ENCODE measurements at places on chromosomes 3 and 15. TPM values are rescaled to one million over a fixed set of nuclear protein-coding genes. Genes with fewer than 3 reads are reported as not detected.
A peak's percentile ranks its signal among the peaks of the same experiment; 100 is the strongest.

- peak overlapping the region; percentile 89 for H3K4me3 ChIP-seq
- no peaks in the 10 kb centered on the region for H3K36me3 ChIP-seq
- DNase-seq = peak; percentile 74
- peaks cover 23% of the 10 kb centered on the region for H3K4me1 ChIP-seq
- peak overlapping the region; percentile 96 for H3K27ac ChIP-seq
- no peaks in the 10 kb centered on the region for H3K27me3 ChIP-seq
Measured at GRCh38 chr3:138348754-138349739, 668 bp downstream of the MRAS start.

DNA sequence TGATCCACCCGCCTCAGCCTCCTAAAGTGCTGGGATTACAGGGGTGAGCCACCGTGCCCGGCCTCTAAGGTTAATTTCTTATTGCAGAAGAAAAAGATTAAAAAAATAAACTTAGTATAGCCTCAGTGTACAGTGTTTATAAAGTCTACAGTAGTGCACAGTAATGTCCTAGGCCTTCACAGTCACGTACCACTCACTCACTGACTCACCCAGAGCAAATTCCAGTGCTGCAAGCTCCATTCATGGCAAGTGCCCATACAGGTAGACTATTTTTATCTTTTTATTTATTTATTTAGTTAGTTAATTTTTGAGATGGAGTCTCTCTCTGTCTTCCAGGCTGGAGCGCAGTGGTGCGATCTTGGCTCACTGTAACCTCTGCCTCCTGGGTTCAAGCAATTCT is 3.2 kb upstream of the FLNB start:
- no peak for DNase-seq
- peak overlapping the region; percentile 35 for H3K27ac ChIP-seq
- no peaks in the 10 kb centered on the region for H3K27me3 ChIP-seq
- H3K4me1 ChIP-seq = no peaks in the 10 kb centered on the region
- H3K4me3 ChIP-seq = no peak overlapping the region

DNA sequence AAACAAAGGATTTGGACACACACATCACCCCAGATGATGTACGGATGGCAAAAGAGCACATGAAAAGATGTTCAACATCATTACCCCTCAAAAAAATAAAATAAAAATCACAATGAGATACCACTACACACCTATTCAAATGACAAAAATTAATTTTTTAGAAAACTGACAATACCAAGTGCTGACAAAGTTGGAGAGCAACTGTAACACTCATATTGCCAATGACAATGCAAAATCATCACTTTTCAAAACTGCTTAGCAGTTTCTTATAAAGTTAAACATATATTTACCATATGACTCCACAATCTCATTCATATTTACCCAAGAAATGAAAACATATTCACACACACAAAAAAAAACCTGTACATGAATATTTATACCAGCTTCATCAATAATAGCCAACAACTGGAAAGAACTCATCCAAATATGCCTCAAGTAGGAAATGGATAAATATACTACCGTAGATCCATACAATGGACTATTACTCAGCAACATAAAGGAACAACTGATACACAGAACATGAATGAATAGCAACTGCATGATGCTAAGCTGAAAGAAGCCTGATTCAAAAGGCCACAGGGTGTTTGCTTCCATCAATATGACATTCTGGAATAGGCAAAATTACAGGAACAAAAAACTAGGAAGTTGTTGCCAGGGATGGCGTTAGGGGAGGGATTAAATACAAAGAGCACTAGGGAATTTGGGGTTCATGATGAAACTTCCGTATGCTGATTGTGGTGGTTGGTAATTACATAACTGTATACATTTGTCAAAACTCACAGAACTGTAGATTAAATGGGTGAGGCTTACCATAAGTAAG is 1.3 kb downstream of the FSIP1 start:
- H3K4me1 ChIP-seq = peaks cover 18% of the 10 kb centered on the region
- no peaks in the 10 kb centered on the region for H3K27me3 ChIP-seq
- no peak for DNase-seq
- H3K36me3 ChIP-seq = no peaks in the 10 kb centered on the region

- no peaks in the 10 kb centered on the region for H3K36me3 ChIP-seq
- no peak overlapping the region for H3K27ac ChIP-seq
- DNase-seq = no peak
- H3K4me1 ChIP-seq = no peaks in the 10 kb centered on the region
Measured at GRCh38 chr15:55344206-55344605, 25.2 kb downstream of the PIGB start.

GRCh38 chr3:15361494-15362214 is 29.3 kb upstream of the SH3BP5 start:
- DNase-seq = no peak
- no peaks in the 10 kb centered on the region for H3K27me3 ChIP-seq

- H3K4me1 ChIP-seq = no peaks in the 10 kb centered on the region
- no peak overlapping the region for H3K4me3 ChIP-seq
- no peaks in the 10 kb centered on the region for H3K36me3 ChIP-seq
- H3K27me3 ChIP-seq = no peaks in the 10 kb centered on the region
- no peak overlapping the region for H3K27ac ChIP-seq
- no peak for DNase-seq
Measured at GRCh38 chr3:119098619-119099222, 47.2 kb upstream of the TEX55 start.

- H3K36me3 ChIP-seq = no peaks in the 10 kb centered on the region
- no peaks in the 10 kb centered on the region for H3K27me3 ChIP-seq
- DNase-seq = no peak
Measured at GRCh38 chr3:24704496-24704895, 209.8 kb upstream of the THRB start.

GRCh38 chr3:86702381-86702958 is 288.5 kb downstream of the VGLL3 start:
- H3K27ac ChIP-seq = no peak overlapping the region
- H3K4me1 ChIP-seq = no peaks in the 10 kb centered on the region
- H3K4me3 ChIP-seq = no peak overlapping the region
- DNase-seq = no peak
- no peaks in the 10 kb centered on the region for H3K36me3 ChIP-seq
- no peaks in the 10 kb centered on the region for H3K27me3 ChIP-seq

Gene SNX33
- 25.7 TPM for total RNA-seq

Gene NDUFAF3
- 116 TPM for total RNA-seq

Gene ZDHHC23
- total RNA-seq = 1.1 TPM

Gene HIGD2B
- not detected for total RNA-seq
